Midbrain (tissue), 1 donor: ENCODE measurements at places on chromosomes 3 and 15.

- DNase-seq: no peak
Observed at GRCh38 chr3:23624305-23624704, 181.4 kb upstream of the UBE2E1 start.

- DNase-seq: peak; percentile 26
Observed at GRCh38 chr3:76570436-76571057, 469.4 kb upstream of the ROBO2 start.

- no peak for DNase-seq
Observed at GRCh38 chr3:100150473-100150872, 36.2 kb upstream of the FILIP1L start.

GRCh38 chr3:16816048-16816780, 68.5 kb upstream of the PLCL2 start:
- DNase-seq: no peak

DNA sequence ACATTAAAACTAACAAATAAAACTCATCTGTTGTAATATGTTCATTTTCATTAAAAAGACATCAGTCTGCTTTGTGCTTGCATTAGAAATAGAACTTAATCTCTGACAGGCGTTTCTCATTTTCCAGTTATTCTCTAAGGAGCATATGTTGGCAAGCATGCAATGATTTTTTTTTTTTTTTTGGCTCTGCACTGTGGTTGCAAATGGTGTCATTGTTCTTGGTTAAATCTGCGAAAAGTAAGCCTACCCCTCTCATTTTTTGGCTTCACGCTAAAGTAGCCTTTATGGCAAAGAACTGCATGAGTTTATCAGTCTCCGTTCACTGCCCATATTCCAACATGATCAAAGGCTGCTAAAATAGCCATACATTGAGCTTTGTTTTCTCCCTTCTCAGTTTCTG, 403.2 kb downstream of the MECOM start:
- no peak for DNase-seq
